Stimulated activated CD8-positive, alpha-beta memory T cell treated with anti-CD3 and anti-CD28 coated beads, Interleukin-12 subunit alpha, Interleukin-12 subunit beta, amount 100 ng/mL, for 4 hours (primary cell): ENCODE measurements at places on chromosomes 7 and 10.

GRCh38 chr7:20598459-20599309 is 16.8 kb upstream of the ABCB5 start:
- DNase-seq: no peak

- DNase-seq: no peak
These were observed 34.1 kb downstream of the AFAP1L2 start for GRCh38 chr10:114370199-114370598.

DNA sequence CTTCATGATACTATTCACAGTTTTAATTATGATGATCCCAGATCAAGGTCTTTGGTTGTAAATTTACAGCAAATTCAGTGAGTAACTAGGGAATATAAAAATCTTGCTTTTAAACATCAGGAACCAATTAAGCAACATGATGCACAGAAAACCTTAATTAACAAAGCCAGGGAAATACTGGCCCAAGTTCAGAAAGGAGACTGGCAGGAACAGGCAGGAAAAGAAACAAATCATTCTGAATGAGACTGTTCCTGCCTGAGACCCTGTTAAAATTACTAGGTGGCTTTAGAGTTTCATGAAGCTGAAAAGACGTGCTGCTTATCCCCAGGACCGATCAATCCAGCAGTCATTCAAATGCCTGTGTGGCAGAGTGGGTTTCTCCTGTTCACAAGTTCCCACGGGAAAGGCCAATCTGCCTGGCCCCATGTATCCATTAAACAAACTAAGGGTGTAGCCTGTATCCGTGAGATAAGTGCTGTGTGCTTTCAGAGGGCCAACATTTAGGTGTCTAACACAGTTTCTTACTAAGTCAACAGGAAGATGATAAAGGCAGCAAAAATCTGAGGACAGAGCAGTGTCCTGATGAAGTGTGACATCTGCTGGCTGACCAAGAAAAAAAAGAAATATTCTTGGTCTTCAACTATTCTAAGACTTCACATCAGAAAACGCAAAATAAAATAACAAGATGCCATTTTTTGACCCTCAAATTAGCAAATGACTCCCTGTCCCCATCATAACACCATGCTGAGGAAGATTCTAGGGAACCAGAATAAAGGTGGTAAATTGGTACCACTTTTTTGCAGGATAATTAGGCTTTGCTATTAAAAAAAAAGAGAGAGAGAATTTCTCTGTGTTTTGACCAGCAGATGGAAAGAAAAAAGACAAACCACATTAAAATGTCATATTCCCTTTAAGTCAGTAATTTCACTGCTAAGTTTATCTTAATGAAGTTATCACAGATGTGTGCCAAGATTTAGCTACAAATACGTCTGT is 34.2 kb downstream of the PUS7 start:
- DNase-seq: no peak

DNA sequence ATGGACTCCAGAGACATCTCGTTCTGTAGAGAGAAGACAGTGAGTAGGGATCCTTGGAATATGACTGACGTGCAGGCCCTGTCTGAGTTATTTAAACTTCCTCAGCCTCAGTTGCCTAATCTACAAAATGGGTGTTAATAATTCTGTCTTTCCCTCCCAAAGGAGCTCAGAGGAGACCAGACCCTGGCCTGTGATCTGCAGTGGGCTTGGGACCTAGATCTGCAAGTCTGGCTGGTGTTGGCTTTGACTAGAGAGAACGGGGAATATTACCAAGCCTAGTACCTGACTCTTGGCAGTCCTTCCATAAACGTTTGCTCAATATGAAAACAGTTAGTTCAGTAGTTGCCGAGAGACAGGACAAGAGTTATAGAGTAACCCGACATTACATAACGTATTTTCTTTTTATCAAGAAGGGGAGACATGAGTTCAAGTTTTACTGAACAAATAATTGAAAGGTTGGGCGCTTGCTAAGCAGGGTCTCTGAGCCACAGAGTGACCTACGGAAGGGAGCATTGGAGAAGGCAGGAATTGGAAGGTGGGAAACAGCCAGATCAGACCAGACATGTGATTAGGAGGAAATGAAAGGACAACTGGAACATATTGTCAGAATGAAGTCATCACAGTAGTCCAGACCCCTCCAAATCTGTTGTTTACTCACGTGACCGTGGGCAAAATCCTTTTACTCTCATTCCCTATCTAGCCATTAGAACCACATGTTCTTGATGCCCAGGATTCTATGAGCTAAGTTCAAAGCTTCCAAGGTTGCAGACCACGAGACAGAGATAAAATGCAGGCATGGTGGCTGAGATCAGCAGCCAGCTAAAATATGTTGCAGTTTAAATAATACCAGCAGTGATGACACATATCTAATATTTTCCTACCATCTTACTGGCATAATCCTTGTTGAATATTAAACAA is 10.9 kb upstream of the CYP3A4 start:
- no peak for DNase-seq

DNA sequence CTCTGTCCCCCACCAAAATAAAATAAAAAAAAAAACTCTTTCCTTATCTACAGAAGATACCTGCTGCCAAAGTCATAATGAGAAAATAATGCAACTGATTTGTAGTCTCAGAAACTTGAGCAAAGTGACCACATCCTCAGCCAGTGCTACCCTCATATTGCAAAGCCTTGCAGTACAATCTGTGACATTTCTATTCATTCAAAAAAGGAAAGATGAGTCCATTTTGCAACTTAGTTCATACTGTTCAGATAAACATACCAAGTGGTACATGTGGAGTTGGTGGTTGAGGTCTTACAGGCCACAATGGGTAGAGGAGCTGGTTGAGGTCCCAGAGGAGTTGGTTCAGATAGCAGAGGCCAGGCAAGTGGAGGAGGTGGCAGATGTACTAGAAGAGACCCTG is 6.5 kb upstream of the EIF5AL1 start:
- no peak for DNase-seq
